ENCODE measurements at places on chromosomes 4 and X.

DNA sequence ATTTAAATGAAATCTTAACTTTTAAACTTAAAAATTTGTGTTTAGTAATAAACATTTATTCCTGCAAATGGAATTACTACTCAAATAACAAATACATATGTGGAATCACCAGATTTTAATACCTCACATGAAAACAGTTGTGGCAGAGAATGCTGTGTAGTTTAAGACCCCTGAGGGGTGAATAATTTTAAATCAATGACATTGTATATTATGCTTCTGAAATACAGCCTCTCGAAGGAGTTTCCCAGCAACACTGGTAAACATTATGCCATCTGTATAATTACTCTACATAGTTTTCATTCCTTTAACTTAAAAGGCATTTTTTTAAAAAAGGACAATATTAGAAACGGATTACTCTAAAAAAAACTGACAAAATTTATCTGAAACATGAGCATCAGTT lies 2313.3 kb downstream of the ARAP2 start:
- no peak for DNase-seq

- DNase-seq, result no peak
These were observed 211.0 kb downstream of the NWD2 start for GRCh38 chr4:37455301-37456131.

GRCh38 chr4:144754562-144755410 lies 108.8 kb downstream of the HHIP start:
- DNase-seq, result peak; percentile 14

GRCh38 chr4:19309378-19309777 lies 942.3 kb upstream of the SLIT2 start:
- DNase-seq, result peak; percentile 81

DNA sequence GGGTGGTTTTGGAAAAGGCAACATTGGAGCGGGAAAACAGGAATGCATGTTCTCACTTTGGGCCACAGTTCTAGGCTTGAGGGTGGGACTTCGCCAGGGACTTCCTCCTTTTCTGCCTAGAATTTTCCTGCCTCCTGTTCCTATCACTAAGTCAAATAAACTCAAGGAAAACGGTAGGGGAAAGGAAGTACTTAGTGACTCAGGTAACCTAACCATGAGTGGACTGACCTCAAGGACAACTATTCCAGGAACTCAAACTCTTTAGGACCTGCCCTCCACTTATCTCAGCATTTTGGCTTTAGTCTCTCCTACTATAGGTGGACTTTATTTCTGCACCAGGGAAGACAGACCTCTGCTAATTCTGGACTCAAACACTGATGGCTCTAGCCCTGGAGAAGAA lies 281.7 kb downstream of the ZNF674 start:
- DNase-seq, result no peak

DNA sequence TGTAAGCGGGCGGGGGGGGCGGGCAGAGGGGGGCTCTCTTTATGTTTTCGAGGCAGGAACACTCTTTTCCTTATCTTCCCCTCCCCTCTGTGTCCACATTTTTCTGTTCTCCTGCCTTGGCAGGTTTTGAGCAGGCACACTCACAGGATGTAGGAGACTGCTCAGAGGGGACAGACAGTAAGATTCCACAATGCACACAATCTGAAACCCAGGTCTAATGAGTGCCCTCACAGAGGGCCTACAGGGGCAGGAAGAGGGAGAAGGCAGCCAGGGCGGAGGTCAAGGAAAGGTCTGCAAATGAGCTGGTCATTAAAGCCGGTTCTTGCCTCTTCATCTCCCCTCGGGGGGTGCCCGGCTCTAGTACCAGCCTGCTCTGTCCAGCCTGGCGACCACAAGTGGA lies 106.1 kb upstream of the ATP6AP2 start:
- no peak for DNase-seq

DNA sequence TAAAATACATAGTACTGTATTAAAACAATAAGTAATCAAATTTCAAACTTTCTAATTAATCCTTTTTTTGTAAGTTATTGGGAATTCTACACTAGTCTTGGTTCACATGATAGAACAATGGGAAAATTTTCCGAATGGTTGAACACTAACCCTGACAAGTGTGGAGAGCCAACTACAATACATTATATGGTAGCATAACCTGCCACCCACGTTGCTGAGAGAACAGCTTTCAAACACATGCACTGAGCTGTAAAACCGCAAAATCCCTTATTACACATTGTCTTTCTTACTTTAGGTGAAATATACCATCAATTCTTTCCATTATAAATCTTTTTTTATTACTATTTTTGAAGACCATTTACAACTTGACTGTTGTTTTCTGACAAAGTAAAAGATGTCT lies 54.7 kb downstream of the ANAPC10 start:
- DNase-seq, result no peak

DNA sequence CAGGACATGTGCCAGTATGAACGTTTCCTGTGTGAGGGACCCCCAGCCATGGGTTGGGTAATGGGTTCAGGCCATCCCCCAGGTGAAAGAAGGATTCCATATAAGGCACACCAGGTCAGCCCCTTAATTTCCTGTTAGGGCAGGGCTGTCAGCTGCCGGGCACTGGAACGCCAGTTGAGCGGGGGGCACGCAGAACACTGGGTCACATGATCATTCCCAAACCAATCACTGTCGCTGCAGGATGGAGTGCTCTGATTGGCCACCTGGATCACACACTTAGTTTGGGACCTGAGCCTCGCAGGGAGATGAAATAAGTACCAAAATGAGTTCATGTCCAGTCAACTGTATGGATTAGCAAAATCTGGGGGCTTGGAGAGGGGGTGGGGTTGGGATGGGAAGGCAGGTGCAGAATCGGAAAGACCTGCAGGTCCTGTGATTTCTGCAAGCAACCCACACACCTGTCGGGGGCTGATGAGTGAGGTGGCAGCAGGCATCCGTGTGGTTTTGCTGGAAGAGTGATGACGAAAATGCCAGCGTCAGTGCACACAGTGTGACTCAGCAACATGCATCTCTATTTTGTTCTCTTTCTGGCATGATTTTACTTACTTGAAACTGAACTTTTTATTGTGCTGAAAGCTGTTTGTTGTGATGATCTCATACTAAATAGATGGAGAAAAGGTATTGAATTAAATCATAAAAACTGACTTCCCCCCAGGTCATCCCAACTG lies 32.2 kb downstream of the RNF212 start:
- no peak for DNase-seq

DNA sequence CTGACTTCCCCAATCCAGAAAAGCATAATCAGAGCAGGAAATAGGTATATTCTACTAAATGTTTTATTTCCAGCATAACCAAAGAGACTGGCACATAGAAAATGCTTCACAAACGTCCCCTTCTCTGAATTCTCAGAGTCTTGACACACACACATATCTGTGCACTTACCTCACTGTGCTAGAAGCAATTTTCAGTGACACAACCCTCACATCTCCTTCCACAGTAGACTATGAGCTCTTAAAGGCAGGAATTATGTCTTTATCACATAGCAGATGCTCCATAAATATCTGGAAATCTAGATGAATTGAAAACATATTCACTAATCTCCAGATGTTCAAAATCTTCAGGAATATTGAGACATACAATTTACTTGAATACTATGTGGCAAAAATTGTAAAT lies 5.9 kb downstream of the SOWAHB start:
- DNase-seq, result no peak

DNA sequence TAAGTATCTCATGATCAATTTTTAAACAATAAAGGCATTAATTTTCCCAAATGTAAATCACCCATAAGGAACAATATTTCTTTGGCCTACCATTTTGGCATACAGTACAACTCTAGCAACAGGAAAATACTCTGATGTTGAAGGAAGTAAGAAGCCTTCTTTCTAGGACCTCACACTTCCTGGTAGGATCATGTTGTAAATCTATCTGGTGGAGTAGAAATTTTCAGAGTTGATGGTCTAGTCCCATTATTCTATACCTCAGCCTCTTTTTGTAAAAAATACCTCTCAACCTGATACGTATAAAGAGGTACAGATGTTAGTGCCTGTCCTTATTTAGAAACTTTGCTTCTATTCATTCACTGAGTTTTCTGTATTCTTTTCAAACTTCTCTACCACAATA lies 40.2 kb upstream of the GRID2 start:
- DNase-seq, result no peak

DNA sequence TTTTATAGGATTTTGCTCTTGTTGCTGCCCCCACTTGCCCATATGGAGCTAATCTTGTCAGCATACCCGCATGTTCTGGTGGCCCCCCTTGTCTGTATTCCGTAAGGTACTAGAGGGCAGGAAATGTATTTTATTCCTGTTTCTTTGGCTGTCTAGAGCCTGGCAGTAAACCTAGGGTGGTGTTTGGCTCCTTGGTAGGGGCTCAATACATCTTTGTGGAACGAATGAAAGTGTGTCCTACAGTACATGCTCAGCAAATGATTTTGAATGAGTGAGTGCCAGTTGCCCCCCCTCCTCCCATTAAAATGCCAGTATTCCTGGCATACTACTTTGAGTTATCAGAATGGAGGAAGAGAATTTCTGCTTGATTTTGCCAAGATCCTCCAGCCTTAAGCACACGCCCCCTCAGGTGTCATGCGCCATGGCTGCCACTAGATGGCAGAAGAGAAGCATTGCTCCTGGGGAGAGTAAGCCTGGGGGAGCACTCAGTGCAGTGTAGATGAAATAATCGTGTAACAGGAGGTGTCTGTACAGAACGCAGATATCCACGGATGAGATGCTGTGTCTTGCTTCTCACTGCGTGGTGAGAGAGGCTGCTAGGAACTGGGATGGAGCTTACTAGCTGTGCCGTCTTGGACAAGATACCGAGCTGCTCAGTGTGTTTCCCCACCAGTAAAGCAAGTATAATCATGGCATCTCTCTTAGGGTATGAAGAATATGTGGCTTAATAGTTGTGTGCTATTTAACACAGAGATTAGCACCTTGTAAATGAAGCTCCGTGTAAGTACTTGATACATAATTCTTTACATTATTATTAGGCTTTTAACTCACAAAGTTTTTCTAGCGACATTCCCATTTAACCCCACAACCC lies 17.2 kb upstream of the RNF212 start:
- DNase-seq, result peak; percentile 78

GRCh38 chr4:45620808-45621207 lies 503.0 kb downstream of the GABRG1 start:
- DNase-seq, result no peak

GRCh38 chr4:8541981-8542715 lies 38.0 kb upstream of the GPR78 start:
- DNase-seq, result no peak

- peak; percentile 30 for DNase-seq
These were observed 337.7 kb downstream of the BMPR1B start for GRCh38 chr4:95095348-95095974.

- no peak for DNase-seq
These were observed 501.2 kb upstream of the INTU start for GRCh38 chr4:127131527-127131926.

GRCh38 chr4:166259081-166259480 lies 386.0 kb downstream of the TLL1 start:
- no peak for DNase-seq

- no peak for DNase-seq
These were observed 63.1 kb downstream of the TSC22D3 start for GRCh38 chrX:107712231-107713202.

- DNase-seq, result no peak
These were observed 88.5 kb downstream of the DCUN1D4 start for GRCh38 chr4:51931461-51931860.

- DNase-seq, result peak; percentile 63
These were observed 37.0 kb upstream of the ZBTB33 start for GRCh38 chrX:120213438-120214265.

GRCh38 chr4:683247-683897 lies 5.6 kb downstream of the SLC49A3 start:
- DNase-seq, result no peak

- no peak for DNase-seq
These were observed 19.6 kb downstream of the MPP1 start for GRCh38 chrX:154785716-154786115.

GRCh38 chr4:54100595-54101189 lies 729 bp downstream of the GSX2 start:
- no peak for DNase-seq

DNA sequence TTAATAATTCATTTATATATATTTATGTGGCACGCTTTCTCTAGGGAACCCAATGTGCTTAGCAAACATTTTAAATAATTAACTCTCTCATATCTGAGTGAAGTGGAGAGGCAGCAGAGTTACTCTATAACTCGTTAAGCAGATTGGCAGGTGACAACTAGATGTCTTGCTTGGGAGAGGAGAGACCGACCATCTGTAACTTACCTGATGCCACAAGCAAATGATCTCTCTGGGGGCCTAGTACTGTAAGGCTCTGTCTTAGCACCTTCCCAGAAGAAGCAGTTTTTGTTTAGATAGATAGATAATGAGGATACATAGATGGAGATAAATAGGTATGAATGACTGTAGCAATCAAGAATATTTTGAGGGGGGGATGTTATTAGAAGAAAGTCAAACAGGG lies 11.9 kb upstream of the SEL1L3 start:
- no peak for DNase-seq

DNA sequence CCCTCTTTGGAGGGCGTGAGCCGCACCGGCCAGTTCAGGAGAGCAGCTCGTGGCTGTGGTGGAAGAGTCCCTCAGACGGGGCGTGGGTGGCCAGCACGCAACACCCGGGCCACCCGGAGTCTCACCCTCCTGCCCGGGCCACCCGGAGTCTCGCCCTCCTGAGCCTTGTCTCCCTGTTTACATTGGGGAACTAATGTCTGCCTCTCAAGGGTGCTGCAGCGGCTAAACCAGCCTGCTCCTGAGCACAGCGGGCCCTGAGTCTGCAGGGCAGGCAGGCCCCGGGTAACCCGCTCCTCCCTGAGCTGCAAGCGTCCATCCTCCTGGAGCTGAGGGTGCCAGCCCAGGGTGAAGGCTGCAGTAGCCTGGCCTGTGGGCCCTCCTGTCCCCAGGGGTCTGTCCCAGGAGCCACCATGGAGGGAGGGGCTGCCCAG lies 3.0 kb downstream of the PDE6B start:
- no peak for DNase-seq

DNA sequence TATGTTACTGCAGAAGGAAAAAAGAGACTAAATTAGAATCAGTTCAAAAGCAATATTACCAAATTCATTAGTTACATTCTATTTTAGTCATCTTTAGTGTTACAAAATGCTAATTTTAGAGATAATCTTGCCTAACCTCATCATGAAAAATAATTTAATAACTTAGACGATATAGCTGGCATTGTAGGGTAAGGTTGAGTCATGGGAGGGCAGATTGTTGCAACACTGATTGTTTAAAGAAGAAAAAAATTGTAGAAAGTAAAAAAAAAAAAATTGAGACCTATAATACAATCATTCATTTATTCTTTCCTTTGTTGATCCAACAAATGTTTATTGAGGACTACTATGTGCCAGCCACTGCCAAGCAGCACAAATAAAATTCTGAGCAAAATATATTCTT lies 330.9 kb downstream of the GBA3 start:
- DNase-seq, result no peak

- DNase-seq, result no peak
These were observed 166.2 kb upstream of the RPS6KA3 start for GRCh38 chrX:20432746-20433387.

Data from MM.1S (cell line).